ENCODE measurements at places on chromosomes 3 and 15.

- no peak for DNase-seq
Observed at GRCh38 chr3:132241776-132242514, 75.3 kb upstream of the ACP3 start.

DNA sequence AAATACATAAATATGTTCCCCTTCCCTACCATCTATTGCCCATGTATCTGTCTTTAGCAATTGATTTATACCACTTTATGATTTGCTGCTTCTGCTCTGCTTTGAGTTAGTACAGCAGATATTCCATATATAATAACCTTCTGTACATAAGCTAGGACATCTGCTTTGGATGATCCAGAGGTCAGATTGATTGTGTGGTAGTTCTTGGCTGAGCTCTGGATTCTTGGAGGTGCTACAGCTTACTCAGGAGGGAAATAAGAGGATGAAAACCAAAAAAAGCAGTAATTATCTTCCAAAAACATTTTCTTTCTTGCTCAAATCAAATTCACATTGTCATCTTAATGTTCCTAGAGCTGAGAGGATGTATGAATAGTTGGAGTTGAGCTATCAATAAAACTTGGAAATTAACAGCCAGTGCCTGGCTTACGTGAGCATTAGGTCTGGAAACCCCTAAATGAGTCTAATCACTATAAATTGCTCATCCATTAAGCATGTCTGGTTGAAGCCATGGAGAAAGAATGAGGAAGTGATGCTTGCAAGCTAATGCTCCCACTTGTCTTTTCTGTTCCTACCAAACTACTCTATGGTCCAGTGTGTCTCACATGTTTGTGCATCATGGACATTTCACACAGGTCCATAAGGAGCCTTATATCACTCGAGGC, 36.3 kb upstream of the TMEM42 start:
- no peak for DNase-seq

DNA sequence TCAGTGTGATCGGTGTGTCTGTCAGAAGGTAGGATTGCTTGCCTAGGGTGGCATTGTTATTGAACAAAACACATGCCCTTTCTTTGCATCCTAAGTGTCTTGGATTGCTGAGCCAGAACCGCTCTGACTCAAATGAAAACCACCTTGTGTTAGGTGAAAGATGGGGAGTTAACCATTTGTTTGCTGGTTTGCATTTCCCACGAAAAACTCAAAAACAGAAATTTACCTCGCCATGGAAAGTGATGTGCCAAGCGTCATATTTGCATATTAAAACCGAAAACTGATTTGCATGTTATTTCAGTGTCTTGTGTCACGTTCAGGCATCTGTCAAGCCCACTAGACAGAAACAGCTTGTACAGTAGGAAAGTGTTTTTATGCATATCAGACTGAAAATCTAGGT, 474.6 kb upstream of the TPRG1 start:
- no peak for DNase-seq

DNA sequence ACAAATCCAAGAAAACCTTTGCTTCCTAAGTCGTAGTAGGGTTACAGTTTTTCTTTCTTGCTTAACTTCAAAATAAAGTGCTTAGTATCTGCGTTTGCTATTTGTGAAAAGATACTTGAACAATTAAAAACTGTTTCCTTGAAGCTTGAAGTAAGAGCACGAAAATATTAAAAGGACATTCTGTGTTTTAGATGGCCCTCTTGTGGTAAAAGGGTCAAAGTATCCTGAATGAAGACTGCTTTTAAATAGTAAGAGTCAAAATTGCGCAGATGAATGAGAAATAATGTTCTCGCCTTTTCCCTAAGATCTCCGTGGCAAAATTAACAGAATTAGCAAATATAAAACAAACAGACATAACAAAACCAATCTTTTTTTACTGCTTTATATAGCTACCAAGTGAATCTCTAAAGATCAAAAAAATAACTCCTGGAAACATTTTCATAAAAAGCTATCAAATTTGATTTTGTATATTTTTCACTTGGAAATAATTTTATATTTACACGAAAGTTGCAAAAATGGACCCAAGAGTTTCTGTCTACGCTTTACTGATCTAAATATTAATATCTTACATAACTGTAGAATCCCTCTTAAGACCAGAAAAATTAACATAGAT, 175.4 kb downstream of the MBNL1 start:
- DNase-seq, result peak; percentile 65

DNA sequence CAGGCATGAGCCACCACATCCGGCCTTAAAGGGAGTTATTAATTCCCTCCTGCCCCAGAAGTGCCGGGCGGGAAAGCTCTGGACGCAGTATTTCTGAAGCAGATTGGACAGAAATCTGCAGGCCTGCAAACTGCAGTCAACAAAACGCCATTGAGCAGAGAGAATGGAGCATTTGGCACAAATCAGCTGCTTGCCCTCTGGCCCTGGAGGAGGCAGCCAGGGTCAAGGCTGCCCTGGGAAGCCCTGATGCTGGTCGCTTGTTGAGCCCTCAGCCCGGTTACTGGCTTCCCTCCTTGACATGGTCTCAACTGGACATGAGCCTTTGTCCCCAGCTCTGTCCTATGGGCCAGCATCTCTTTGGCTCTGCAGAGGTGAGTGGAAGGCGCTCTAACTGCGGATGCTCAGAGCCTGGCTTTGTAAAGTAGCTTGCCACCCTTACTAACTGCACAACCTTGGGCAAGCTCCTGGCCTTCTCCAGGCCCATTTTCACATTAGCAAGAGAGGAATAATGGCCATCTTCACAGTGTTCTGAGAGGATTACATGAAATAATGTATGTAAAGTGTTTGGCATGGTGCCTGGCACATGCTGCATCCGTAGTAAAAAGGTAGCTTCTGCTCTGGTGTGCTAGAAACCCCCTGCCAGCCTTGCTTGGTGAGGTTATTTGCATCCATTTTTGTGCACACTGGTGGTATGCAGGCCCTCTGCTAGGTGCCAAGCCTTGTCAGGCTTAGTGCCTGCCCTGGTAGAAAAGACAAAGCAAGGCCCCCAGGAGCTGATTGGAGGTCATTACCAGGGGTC, 4.1 kb downstream of the SEMA4B start:
- no peak for DNase-seq

DNA sequence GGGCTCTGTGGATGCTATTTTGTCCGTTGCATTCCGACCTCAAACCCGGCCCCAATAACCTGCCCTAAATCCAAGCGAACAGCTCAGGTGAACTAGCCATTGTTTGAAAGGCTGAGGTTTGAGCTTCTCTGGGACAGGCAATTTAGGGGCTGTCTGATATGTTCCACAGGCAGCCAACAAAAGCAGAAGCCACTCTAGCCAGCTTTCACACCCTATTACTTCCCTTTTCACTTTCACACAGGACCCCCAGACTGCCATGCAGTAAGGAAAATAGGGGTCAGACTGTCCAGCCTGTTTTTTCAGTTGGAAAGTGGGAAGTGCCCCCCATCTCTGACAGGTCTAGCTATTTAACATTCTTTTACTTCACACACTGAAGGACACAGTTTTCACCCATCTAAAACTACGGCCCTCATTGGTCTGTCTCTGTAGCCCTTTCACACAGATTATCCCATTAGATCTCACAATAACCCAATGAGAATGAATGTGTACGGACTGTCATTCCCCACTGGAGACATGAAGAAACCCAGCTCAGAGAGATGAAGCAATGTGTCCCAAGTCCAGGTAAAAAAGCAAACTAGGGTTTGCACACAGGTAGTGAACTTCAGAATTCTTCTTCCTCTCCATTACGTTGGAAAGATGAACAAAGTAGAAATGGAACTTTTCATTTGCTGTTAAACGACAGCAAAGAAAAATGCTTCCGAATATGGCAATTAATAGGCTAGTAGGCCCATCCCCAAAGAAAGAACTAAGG, 1.9 kb downstream of the CCDC12 start:
- no peak for DNase-seq

- DNase-seq, result no peak
Observed at GRCh38 chr3:6439226-6439625, 421.7 kb upstream of the GRM7 start.

DNA sequence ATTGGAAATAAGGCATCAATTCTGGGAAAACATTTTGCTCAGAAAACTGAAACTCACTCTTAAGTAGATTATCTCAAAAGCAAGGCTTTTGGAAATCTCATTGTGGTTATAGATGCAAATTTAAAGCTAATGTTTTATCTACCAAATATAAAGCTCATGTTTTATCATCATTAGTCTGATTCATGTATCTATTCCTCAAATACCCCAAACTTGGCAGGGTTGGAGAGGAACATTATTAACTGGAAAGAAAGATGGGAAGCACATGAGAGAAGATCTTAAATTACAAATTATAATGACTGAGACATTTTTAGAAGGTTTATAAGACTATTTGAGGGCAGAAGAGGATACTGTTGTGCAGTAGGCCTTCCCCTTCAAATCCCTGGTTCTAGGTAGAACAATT, 137.3 kb upstream of the TGFBR2 start:
- no peak for DNase-seq

GRCh38 chr3:124520970-124521369, 209.3 kb upstream of the UMPS start:
- peak; percentile 74 for DNase-seq

- DNase-seq, result peak; percentile 37
Observed at GRCh38 chr3:60917141-60917540, 334.1 kb downstream of the FHIT start.

- no peak for DNase-seq
Observed at GRCh38 chr15:98123297-98123696, 162.8 kb downstream of the ARRDC4 start.

DNA sequence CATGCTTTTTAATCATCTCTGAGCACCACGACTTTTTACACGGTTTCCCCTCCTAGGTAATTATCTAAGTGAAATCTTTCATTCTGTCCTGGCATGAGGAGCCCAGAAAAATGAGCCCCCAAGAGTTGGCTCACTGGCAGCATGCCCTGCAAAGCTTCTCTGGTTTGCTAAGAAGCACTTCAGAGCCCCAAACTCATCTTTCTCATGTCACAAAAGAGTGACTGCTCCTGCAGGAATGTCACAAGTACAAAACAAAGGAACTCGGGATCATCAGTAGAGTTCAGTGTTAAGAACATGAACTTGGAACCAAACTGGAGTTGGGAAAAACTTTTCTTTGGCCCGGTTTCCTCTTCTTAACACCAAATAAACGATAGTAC, 123.9 kb downstream of the FOXB1 start:
- DNase-seq, result no peak

DNA sequence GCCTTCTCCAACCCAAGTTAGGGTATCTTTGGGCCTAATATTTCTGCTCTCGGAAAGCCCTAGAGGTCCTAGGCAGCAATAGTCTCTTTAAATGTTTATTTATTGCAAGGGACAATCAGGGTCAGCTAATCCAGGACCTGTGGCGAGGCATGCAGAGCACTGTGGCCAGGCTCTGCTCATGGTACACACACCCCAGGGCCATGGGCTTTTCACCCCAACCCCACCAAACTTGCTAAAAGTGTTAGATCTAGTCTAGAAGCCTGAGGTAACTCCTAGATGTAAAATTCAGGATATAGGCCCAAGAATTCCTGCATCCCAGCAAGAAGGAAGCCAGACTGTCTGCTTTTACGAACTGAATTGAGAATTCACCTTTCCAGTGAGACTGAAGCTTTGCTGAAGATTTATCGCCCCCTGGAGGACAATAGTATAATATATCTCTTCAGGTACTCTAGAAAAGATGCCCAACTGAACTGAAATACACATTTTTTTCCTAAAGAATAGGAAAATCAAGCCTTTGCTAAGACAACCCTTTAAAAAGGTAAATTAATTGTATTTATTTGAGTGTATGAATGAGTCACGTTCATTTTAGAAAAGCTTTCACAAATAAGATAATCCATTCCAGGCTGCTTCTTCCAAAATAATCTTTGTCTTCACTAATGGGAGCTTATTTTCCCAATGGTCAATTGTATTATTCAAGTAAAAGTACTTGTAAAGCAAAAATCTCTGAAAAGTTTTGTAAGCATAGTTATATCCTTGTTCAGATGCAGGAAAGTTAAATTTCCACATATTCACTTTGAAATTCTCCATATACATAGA, 89.8 kb downstream of the LRRC3B start:
- peak; percentile 56 for DNase-seq

GRCh38 chr3:176412771-176413170, 784.5 kb downstream of the TBL1XR1 start:
- no peak for DNase-seq

- no peak for DNase-seq
Observed at GRCh38 chr3:4313606-4314293, 10.6 kb downstream of the SETMAR start.

- no peak for DNase-seq
Observed at GRCh38 chr3:30492322-30493192, 113.8 kb upstream of the TGFBR2 start.

DNA sequence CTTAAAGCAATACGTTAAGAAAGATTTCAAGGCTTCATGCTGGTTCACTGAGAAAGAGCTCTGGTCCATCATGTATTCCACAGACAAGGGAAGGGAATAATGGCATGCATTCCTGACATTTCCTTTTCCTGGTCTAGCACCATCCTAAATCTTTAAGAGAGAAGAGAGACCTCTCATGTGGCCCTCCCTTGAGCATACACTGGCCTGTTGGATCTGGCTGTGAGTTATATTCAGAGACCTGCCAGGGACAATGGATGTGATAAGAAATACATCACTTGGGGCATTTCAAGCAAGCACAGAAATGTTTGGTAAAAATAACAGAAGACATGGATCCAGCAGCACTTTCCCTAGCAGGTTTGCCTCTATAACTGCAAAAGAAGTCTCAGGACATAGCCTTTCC, 507.8 kb downstream of the NLGN1 start:
- DNase-seq, result no peak

- DNase-seq, result peak; percentile 63
Observed at GRCh38 chr3:129829640-129830039, 63.9 kb downstream of the TMCC1 start.

GRCh38 chr3:103554451-103554850, 1119.6 kb downstream of the ZPLD1 start:
- no peak for DNase-seq

DNA sequence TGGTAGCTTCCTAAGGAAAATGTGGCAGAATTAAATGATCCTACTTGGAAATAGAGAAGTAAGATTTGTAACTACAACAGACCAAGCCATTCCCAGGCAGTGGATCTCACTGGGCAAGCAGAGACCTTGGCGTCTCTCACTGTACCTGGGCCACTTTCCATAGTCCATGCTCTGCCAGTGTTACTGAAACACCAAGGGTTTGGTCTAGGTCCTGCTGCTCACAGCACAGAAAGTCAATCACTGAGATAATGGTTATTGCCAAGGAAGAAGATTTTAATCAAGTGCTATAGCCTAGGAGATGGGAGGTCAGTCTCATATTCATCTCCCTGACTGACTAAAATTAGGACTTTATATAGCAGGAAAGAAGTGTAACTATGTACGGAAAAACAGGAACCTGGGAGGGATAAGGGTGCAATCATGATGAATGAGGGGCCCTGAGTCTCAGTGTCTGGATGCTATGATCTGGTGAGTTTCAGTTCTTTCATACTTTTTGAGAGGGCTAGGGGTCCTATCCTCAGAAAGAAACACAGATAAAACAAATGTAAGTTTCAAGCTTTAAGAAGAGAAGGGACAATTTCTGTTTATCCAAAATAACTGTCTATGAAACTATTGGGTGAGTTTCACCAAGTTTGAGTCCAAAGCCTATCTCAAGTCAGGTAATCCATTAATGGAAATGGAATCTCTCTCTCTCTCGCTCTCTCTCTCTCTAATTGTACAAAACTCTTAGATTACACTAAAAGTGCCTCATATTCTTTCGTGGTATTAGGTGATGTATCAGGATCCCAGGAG, 20.6 kb downstream of the GPR15 start:
- no peak for DNase-seq

GRCh38 chr3:72924055-72924454, 36.2 kb downstream of the GXYLT2 start:
- no peak for DNase-seq

- DNase-seq, result peak; percentile 64
Observed at GRCh38 chr15:43285609-43286037, 18.9 kb upstream of the TGM5 start.
